Brain microvascular endothelial cell (primary cell): ENCODE measurements at places on chromosomes 2 and 18.

DNA sequence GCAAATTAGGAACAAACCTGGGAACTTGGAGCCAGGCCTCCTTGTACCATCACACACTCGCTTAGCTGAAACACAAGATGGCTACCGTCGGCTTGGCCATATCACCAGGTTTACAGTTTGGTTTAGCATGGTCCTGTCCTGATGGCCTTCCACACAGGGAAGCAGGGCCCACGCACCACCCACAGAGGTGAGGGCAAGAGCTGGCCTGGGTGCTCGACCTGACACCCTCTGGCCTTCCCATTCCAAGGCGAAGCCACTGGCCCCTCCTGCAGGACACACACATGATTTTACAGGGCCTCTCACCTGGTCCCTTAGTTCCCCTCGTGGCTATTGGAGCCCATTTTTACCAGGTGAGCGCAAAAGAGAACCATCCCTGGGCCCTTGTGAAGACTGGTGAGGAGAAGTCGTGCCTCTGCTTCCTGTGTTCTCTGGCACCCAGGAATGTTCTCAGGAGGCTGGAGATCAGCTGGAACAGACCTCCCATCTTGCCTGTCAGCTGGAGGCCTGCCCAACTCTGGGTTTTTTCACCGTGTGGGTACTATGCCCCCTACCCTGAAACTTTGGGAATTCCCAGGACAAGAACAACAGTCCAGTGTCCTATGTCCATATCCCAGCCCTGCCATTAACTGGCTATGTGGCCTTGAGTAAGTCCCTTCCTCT, 53.0 kb upstream of the FOSL2 start:
- DNase-seq, result no peak

DNA sequence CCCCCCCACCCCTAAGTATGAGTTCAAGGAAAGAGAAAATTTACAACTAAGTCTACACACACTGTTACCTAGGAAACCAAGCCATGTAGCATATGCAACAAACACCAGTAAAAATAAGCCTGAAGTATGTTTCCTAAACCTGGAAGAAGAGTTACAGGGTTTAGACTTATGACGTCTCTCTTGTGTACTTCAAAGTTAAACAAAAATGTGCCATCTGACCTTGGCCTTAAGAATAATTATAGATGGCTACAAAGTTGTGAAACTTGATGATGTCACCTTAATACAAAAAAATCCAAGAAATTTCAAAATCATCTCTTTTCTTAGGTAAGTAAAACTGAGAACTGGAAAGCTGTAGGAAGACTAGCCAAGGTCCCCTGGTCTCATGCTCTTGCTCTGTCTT, 297.6 kb upstream of the NRXN1 start:
- DNase-seq, result no peak

GRCh38 chr2:239943571-239943970, 81.6 kb downstream of the NDUFA10 start:
- DNase-seq, result no peak

GRCh38 chr2:147927053-147927588, 82.3 kb downstream of the ACVR2A start:
- no peak for DNase-seq

DNA sequence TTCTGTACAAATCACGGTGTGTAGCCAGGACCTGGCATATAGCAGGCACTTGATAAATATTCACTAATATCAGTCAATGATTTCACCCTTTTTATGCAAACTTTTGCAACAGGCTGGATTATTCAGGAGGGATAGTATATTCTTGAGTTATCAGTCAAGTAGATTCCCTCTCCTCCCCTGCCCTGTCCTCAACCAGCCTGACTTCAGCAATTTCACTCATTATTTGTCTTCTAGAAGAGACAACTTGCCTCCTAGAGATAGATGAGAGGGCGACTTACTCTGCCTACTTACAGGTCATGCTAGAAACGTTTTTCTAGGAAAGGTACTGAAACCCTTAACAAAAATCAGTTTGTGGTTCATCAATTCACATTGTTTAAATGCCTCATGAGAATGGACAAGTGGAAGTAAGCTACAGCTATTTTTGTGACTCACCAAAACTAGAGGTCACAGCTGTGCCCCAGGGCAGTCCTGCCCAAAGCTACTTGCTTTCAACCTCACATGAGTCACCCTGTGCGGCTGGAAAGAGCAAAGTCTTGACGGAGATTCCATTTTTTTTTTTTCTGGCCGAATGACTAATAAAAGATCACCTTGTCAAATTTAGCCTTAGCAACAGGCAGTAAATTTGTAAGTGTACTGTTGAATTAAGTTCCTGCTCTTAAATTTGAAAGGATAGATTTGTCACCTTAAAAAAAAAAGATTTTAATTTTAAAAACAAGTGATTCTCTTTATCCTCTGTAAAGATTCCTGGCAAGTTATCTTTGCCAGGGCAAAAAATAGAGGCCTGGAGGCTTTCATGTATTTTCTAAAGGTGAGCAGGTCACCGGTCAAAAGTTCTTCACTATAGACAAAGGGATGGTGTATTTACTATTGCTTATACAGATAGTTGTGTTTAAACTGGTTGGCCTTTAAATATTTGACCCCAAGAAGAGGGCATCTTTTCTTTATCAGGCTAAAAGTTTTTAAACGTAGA, 109.0 kb upstream of the SLC35G4 start:
- peak; percentile 96 for DNase-seq

DNA sequence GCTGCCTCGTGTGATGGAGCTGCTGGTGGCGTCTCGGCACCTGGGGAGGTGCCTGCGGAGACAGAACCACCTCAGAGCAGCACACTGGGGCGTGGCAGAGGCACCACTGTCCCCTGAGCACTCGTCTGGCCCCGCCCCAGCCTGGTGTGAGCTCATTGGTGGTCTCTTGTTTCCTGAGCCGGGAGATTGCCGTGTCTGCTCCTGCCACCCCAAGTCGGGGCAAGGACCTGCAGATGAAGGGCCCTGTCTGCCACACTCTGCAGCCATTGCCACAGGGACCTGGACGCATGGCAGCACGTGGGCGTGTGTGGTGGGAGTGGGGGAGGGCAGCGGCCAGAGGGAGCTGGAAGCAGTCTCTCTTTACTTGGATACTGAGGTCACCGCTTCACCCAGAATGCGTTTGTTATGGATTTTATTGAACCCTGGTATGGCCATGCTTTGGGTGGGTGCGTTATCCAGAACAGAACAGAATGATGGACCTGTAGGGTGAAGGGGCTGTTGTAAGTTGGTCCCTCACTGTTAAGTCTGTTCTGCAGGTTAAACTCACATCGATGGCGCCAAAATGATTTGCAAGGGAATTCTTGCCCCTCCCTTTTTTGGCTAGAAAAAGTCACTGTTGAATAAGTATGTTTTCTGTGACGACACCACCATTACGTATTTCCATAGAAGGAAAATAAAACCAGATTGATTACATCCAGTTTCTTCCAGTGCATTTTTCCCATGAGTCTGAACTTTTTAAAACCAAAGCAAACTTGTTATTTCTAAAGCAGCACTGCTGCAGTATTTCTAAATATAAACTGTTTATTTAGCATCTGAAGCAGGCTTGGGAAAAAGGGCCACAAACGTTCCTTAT, 92.0 kb downstream of the USP40 start:
- no peak for DNase-seq

DNA sequence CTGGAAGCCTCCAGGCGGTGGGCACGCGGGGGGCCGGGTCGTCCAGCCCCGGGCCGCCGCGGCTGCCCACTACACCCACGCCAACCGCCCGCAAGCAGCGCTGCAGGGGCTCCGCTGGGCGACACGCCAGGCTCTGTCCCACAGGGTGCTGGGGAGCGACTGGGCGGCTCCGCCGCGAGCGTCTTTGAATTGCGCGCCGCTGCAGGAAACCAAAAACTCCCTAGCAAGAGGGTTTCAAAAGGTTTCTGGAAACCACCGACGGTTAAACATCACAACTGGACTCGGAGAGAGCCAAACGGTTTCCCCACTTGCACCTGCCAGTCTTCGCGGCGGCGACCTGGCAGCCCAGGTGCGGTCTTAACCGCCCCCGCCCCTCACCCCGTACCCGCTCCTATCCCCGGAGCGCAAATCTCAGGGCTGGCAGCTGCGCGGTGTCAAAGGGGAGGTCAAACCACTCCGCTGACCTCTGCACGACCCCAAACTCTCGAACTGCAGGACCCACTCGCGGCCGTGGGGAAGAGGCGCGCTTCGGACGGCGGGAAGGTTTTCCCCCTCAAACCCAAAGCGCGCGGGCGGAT, 1.0 kb downstream of the CXCR4 start:
- DNase-seq, result no peak

GRCh38 chr2:112887964-112888749, 22.8 kb upstream of the IL37 start:
- no peak for DNase-seq

GRCh38 chr2:190354003-190354690, 10.8 kb downstream of the INPP1 start:
- DNase-seq, result no peak

GRCh38 chr2:165687426-165688002, 106.5 kb downstream of the GALNT3 start:
- DNase-seq, result no peak

GRCh38 chr2:128498086-128498485, 179.4 kb upstream of the HS6ST1 start:
- DNase-seq, result no peak

DNA sequence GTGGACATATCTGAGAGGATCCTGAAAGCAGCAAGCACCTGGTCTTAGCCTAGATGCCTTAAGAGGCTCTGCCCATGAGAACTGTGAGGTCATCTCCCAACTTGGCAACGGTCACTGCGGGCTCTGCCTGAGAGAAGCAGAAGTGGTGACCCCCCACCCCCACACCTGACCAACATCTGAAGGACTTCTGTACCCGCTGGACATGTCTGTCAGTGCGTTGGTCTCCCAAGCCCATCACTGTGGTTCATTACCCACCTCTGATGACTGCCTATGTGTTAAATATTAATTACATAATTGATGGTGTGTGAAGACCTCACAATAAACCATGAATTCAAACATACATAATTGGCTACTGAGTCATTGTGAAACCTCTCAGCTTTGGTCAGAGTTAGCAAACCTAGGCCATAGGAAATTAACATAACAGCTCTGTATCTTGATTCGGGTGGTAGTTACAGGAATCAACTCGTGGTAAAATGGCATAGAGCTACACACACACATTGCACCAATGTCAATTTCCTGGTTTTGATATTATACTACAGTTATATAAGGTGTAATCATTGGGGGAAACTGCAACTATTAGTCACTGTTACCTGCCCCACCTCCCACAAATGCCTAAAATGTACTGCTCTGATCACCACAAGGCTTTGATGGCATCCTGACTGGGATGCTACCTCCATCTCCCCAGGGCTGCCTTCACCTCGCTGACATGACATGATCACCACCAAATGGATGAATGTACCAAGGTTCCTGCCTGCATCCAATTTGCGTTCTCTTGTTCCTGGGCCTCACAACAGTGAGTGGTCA, 4.3 kb upstream of the GALNT1 start:
- no peak for DNase-seq

- DNase-seq, result no peak
Observed at GRCh38 chr2:197938555-197938954, 134.2 kb downstream of the PLCL1 start.

DNA sequence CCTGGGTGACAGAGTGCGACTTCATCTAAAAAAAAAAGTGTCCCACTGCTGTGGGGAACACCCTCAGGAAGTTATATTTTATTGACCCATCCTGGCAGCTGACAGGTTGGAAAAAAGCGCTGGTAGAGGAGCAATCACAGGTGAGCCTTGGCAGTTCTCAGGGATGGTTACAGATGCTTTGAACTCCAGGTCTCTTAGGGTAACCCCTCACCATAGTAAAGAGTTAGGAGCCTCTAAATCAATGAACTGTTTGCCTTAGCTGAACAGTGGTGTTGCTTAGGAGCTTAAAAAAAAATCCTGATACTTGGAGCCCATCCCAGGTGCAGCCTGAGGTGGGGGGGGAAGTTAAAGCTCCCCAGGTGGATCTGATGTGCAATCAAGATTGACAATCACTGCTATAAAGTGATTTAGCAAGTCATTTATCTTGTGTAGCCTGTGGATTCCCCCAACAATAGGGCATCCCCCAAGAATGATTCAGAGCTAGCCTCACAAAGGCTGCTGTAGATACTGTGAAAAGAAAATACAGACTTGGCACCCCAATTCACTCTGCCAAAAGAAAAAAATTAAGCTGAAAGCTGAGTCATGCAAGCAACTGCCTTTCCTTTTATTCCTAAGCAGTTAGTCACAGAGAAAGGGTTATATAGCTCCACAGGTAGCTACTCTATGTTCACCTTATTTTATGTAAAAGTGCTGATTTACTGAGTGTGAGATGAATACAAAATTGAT, 14.8 kb downstream of the SLC16A14 start:
- DNase-seq, result peak; percentile 73

- no peak for DNase-seq
Observed at GRCh38 chr2:85033388-85033787, 62.4 kb downstream of the KCMF1 start.

DNA sequence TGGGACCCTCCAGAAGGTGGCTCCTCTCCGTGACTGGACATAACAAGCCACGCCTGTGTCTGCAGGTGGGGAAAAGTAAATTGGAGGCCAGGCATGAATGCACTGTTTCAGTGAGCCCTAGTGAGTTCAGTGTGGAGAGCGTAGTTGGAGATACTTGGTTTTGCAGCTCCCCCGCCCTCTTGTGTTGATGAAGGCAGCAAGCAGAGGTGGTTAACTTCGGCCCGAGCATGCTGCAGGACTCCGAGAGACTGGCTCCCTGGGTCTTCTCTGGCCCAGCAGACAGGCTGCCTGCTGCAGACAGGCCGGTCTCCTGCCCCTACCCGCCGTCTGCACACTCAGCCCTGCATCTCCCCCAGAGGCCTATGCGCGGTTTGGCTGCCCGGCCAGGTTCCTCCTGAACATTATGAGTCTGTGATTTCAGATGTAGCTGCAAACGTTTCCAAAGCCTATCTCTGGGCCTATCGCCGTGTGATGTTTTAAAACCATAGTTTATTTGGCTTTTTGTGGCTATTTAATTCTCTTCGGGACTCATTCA, 102.4 kb downstream of the LDLRAD4 start:
- DNase-seq, result no peak

- DNase-seq, result no peak
Observed at GRCh38 chr2:236552212-236552542, 17.4 kb upstream of the ACKR3 start.

GRCh38 chr2:96400049-96401000, 64.8 kb downstream of the NCAPH start:
- no peak for DNase-seq

DNA sequence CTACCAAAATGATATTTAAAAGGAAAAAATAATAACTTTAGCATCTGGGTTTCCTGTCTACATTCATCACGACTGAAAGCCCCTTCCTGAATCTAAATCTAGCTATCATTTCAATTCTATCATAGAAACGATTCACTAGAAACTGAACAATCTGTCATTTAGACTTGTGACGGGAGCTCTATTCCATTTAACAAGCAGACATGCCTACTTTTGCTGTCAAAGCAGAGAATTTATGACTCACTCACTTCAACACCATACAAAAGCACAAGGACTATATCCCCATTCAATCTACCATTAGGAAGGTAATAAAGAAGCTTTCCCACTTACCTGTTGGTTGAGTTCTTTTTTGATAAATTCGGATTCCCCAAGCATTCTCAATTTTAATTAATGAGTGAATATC, 1072.3 kb downstream of the LRP1B start:
- DNase-seq, result no peak

DNA sequence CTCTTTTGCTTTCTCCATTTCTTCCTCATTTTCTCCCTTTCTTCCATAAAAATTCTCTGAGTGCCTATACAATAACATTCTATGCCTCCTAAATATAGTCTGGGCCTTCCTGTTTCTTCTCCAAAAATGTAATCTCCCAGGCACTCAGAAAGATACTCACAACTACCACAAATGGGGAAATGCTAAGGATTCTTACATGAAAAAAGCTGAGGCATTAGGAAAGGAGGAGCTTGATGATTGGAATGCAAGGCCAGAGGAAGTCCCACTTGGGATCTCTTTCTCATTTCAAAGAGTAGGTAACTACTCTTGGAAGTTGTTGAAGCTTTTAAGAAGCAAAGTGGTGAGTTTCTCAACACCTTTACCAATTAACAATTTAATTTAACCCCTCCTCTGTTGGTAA, 3.4 kb downstream of the VSNL1 start:
- no peak for DNase-seq
